Ammon's horn (tissue), 1 donor: ENCODE measurements at places on chromosomes 1 and 21.

DNA sequence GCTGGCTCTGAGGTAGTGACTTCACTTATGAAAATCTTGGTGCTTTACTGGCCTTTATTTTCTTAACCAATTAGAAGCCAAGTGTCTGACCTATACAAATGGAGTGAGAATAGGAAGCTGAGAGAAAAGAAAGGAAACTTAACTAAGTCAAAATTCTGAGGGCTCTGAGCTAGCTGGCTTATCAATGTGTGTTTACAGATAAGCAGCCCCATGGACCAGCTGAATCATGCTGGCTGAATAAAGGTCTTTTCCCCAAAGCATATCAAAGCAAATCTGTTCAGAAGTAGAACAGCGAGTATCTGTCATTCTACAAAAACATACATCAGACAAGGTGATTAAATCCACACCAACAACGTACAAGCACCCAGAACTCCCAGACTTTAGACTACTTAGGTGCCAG lies 117.2 kb downstream of the BRINP2 start:
- DNase-seq: no peak

DNA sequence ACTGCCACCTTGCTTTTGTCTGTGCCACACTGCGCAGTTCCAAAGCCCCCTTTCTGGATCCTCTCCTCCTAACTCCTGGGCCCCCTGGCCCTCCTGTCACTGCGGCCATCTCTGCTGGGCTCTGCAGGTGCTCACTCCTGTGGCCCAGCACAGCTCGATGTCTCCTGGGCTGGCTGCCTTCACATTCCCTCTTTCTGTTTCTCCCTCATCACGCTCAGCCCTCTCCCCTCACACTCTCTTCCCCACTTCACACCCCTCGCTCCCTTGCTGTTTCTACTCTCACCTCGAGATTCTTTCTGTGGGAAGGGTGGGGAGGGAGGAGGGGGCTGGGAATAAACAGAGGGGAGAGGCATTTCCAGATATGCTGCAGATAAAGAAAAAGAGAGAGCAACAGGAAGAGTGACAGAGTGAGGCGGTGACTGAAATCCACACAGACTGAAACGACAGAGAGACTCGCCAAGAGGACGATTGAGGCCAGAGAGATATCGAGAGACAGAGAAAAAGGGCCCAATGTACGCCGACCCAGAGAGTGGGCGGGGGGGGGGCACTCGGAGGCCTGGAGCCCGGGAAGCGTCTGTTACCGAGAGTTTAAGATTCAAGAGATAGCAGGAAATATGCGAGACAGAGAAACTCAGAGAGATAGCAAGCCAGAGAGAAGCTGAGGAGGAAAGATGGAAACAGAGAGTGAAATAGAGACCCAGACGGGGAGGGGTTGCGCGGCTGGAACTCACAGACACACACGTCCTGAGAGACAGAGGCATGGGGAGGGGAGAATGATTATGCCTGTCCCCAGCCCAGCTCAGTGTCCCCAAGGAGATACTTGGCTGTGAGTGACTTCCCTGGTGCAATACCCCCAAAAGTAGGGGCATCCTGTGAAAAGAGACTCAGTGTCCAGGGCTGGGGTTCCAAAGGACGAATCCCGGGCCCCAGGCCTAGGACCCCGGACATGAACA lies 666 bp downstream of the CSF3R start:
- no peak for DNase-seq

- DNase-seq: no peak
Observed at GRCh38 chr1:198880397-198880796, 241.6 kb downstream of the PTPRC start.

DNA sequence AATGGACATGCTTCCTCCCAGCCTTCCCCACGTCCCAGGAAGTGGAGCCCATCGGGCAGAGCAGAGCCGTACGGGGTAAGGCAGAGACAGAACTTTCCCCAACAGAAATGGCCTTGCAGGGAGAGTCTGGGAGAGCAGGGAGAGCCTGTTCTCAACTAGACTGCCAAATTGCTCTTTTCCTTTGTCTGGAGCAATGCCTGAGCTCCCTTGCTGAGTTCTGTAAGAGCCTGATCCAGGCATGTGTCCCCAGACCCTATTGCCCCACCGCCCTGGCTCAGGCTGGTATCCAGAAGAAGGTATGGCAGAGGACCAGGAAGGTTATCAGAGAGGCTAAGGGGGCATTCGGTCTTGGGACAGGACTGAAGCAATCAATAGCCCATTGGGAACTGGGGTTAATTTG lies 79.9 kb downstream of the TMEM53 start:
- DNase-seq: no peak

DNA sequence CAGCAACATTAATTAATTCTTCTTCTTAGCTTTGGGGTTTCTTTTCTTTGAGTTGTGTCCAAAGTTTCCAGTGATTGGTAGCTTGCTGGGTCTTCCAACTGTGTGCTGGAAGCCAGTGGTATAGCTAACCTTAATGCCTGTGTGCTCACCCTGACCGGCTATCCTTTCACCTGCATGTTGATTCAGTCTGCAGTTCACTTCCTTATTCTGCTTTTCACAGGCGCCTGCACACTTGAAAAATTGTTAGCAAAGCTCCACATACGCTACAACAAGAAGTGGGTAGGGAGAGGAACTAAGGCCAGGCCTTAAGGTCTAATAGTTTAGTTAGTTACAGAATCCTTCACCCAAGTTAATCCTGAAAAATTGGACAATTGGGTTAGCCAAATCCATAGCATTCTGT lies 35.7 kb downstream of the NCF2 start:
- no peak for DNase-seq

DNA sequence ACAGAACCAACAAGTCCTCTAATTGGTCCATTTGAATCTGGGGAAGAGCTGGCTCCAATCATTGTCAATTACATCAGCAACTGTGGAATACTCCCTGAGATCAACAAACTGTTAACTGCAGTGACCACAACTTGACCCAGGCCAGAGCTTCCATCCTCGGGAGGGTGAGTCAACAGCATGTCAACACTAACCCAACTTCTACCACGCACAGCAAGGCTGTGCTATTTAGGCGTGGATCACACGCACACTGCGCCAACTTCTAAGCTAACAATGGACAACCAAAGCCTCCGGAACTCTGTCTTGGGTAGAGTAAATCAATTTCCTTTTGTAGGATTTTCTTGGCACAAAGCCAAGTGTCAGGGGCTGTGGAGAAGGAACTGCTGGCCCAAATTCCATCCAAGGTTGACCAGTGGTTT lies 30.4 kb downstream of the APP start:
- DNase-seq: no peak

- no peak for DNase-seq
Observed at GRCh38 chr1:25702101-25702775, 85.6 kb downstream of the MAN1C1 start.

- DNase-seq: no peak
Observed at GRCh38 chr1:59151387-59151761, 145.5 kb upstream of the FGGY start.

GRCh38 chr1:230861970-230862595 lies 6.2 kb downstream of the C1orf198 start:
- no peak for DNase-seq

- DNase-seq: no peak
Observed at GRCh38 chr1:1221887-1222574, 8.1 kb upstream of the TNFRSF4 start.

GRCh38 chr1:31754397-31754796 lies 9.7 kb downstream of the ADGRB2 start:
- DNase-seq: no peak

GRCh38 chr1:168799927-168800605 lies 71.1 kb upstream of the DPT start:
- DNase-seq: no peak

DNA sequence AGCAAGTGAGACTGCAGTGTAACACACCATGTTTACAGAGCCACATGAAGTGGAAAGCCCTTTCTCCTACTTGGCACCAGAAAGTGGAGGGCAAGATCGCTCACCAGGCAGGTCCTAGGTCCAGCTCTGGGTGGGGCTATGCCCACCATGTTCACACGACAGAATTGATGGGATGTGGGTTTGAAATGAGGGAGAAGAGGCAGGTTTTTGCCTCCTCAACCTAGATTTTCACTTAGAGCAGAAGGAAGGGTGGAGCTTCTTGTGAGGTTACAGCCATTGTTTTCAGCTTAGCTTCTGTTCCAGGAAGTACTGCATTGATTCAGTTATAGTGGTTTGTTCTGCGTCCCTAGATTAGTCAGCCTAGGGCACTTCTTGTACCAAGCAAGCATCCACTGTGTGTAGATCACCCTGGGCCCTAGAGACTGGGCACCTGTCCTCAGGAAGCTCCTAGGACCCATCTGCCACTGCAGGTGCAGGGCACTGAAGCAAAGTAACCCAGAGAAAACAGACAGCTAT lies 2.3 kb downstream of the CD53 start:
- DNase-seq: peak; percentile 11

- DNase-seq: no peak
Observed at GRCh38 chr1:156126630-156127534, 12.4 kb downstream of the LMNA start.

- no peak for DNase-seq
Observed at GRCh38 chr1:161945306-161946060, 78.2 kb downstream of the OLFML2B start.

- DNase-seq: peak; percentile 49
Observed at GRCh38 chr1:1891349-1892078, 627 bp upstream of the GNB1 start.

DNA sequence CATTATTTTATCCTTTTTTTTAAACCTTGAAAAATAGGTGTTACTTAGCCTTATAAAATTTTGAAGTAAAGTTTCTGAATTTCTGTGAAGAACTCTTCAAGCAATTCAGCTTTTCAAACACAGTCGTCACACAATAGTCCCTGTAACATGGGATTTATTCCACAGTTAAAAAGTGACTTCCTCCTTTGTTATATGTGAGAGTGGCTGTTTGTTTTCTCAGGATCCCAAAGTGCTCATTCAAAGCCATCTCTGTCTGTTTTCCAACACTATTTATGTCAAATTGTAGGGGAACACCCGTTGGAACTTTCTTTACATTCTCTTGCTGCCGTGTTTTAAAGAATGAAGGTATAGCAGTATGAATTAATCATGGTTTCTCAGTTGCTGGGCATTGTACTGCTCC lies 80.8 kb upstream of the GPR52 start:
- no peak for DNase-seq

GRCh38 chr1:226891846-226892523 lies 21.6 kb downstream of the PSEN2 start:
- DNase-seq: peak; percentile 21

- no peak for DNase-seq
Observed at GRCh38 chr1:86068271-86068721, 88.3 kb downstream of the COL24A1 start.

DNA sequence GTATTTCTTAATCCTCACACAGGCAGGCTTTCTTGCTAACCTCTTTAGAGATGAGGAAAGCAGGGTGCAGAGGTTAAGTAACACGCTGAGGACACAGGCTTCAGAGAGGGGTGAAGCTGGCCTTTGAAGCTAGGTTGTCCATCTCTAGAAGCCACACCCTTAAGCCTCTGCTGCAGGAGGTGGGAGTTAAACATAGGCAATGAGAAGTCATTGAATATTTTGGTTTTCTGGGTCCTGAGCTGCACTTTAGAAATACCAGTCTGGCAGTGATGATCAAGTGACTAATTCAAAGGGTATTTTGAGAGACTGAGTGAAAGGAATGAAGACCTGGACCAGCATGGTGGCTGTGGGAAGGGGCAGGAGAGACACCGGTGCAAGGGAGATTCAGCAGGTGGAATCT lies 9.9 kb downstream of the KCNJ15 start:
- DNase-seq: no peak

GRCh38 chr1:234887016-234887900 lies 241.4 kb downstream of the TOMM20 start:
- no peak for DNase-seq

DNA sequence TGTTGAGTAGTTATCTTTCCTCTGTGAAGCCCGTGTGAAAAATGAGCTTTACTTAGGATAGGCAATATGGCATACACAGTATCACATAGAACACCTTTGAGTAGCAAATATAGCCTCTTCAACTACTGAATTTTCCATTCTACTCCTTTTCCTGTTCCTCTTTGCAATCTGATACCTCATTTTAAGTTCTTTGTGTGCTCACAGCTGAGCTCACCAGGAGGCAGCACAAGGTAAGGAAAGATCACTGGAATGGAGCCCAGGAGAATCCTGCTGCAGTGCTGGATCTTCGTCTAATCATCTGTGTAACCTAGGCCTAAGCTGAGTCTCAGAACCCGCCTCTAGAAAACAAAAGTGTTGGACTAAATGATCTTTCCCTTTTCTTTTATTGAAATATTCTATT lies 171.0 kb downstream of the LRRC40 start:
- no peak for DNase-seq
